ENCODE measurements at places on chromosomes 5 and 9. TPM values are rescaled to one million over a fixed set of nuclear protein-coding genes. Genes with fewer than 3 reads are reported as not detected.

DNA sequence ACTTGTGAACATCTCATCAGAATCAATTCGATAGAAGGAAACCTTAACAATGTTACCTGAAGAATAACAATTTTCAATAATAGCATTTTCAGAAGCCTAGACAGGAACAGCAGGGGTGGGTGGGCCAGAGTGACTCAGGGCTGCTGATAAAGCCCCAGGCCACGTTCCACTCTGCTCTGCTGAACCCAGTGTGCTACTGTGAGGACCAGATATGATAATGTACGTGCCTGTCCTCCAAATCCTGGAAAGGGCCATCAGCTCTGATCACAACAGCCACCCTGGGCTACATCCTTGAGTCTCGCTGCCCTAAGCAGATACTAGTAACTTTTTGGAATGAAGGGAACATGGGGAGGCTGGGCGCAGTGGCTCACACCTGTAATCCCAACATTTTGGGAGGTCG lies 91.3 kb downstream of the PRRT1B start:
- no peak for DNase-seq

- DNase-seq: no peak
These were observed 189.2 kb upstream of the NR3C1 start for GRCh38 chr5:143592648-143593047.

GRCh38 chr9:98161851-98162250 lies 30.6 kb downstream of the CORO2A start:
- DNase-seq: no peak

DNA sequence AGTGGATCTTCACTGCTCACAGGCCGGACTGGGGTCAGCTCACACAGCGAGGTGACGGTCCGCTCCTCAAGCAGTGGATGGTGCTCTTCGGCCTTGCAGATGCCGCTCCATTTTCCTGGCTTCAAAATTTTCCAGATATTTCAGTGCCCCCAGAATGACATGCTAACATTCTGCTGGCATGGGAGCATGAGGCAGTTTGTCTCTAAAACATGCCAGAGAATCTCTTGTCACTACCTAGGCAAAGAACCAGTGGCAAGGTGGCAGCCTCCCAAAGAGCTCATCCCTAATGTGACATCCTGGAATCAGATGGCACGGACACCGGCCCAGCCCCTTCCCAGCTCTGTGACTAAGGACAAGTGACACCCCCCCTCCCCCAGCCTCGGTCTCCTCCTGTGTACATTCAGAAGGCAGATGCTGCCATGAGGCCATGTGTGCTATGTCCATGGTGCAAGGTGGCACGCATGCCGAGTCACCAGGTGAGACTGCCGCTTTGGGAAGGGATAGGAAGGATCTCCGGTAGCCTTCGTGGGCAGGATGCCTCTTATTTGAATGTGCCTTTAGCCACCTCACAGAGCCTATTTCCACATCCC lies 2.7 kb downstream of the S1PR3 start:
- no peak for DNase-seq

DNA sequence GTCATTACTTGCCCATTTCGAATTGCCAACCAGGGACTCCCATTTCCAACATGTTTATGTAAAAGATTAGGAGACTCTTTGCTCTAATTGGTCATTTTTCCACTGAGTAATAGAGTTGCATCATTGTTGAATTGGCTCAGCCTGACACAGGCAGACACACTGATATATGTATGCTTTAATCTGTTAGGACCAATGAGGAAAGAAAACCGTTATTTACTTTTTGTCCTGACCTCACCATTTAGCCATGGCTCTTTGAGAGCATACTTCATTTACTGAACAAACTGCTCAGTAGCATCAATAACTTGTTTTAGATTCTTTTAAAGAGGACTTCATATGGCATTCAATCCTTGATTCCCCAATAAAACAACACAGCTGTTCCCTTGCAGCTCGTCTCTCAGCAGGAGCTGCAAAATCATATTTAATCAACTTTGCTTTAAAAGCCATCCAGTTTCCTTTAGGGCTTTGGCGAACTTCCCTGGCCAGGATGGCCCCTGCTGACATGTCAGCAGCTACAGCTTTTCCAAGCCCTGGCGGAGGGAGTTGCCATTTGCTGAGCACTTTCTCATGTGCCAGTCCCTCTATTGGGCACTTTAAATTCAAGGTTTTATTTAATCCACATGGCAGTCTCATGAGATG lies 251.5 kb upstream of the TNC start:
- DNase-seq: no peak

FRRS1L gene
- not detected for total RNA-seq

FAM153A gene
- total RNA-seq: 6.7 TPM

CLIC3 gene
- total RNA-seq: 4.1 TPM

GRCh38 chr5:5521029-5521428 lies 98.6 kb downstream of the ICE1 start:
- no peak for DNase-seq
